ENCODE measurements at places on chromosomes 2 and 18.

GRCh38 chr2:147045113-147045512, 799.7 kb upstream of the ACVR2A start:
- no peak for DNase-seq

- DNase-seq = no peak
Measured at GRCh38 chr18:21742315-21742687, 1.7 kb downstream of the MIB1 start.

DNA sequence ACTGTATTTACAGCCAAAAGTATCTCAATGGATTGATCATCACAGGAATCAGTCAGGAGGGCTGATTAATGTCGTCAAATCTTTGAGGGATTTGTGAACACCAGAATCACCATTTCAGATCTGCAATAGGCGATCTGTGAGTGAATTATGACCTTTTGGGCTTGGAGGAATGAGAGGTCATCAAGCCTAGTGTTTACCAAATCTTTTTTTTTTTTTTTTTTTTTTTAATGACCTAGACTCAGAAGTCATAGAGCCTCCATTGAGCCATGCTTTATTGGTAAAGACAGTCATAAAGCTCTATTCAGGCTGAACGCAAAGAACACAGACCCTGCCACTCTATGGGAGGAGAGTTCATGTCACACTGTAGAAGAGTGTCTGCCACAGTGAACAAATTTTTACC, 97.7 kb downstream of the SOCS6 start:
- DNase-seq = no peak

DNA sequence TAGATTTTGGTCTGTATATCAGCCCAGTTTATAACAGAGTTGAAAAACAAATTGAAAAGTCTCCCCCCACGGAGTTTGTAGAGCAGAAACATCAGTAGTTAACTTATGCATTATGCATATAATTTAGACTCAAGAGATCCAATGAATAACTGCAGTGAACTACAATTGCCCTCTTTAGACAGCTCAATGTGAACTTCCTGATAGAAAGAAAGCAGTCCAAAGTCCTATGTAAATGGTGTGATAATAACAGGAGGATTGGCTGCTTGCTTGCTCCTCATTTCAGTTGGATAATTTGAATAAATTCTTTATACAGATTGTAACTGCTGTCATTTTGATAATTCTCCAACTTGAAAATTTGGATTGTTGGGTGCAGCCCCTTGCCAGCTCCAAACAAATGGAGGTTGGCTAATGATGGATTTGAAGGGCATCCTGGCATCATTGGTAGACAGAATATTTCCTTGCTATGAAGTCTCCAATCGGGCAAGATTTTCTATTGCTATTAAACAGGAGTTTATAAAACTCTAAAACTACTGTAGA, 297.1 kb downstream of the ASXL3 start:
- DNase-seq = no peak

GRCh38 chr2:65227020-65227455, 593 bp upstream of the ACTR2 start:
- no peak for DNase-seq

DNA sequence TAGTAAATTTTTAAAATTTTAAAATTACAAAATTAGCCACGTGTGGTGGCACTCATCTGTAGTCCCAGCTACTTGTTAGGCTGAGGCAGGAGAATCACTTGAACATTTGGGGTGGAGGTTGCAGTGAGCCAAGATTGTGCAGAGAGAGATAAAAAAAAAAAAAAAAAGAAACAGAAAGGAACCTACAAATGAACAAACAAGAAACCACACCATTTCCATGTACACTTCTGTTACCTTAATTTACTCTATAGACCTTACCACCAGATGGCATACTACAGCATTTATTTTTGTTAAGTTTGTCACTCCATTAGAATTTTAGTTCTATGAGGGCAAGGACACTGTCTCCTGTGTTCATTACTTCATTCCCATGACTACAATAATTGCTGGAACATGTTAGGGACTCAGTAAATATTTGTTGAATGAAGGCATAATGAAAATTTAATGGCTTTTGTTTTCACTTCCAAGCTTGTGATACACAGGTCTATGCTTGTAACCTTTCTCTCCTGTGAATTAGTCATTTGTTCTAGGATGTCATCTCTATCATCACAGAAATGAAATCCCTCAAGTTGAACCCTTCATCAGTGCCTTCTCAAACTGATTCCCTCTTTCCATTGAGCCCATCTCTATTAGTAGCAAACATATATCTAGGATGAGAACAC, 76.0 kb downstream of the ARHGAP15 start:
- DNase-seq = no peak

- DNase-seq = no peak
Measured at GRCh38 chr2:45647986-45648520, 3.4 kb upstream of the PRKCE start.

DNA sequence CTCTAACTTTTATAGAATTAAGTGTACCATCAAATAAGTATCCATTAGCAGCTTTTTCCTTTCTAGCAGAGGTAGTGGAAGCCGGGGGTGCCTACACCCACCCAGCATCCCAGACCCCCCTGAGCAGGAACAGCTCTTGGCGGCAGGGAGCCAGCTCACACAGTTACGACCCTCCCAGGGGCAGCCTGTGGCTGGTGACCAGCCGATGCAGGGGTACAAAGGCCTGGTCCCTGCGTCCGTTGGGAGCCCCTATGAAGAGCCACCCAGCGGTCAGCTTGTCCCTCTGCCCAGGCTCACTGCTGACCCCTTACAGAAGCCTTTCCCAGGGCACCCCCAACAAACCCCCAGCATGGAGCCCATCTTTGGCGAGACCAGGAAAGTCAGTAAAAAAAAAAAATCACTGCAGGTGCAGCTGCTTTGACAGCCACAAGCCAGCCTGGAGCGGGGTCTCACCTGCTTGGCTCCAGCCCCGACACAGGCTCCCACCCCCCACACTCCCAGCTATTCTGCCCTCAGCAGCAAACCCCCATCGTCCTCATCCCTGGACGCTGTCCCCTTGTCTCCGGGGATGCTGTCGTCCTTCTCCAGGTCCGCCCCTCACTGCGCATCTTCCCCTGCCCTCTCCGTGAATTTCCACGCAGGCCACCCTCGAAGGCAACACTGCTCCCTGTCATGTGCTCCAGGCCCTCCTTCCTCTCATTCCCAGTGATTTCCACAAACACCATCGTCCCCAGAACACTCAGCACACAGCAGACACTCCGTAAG, 43.1 kb downstream of the GPC1 start:
- DNase-seq = no peak

- DNase-seq = no peak
Measured at GRCh38 chr2:8111193-8111592, 570.7 kb upstream of the ID2 start.

- no peak for DNase-seq
Measured at GRCh38 chr2:85945586-85945985, 56.8 kb upstream of the ST3GAL5 start.

DNA sequence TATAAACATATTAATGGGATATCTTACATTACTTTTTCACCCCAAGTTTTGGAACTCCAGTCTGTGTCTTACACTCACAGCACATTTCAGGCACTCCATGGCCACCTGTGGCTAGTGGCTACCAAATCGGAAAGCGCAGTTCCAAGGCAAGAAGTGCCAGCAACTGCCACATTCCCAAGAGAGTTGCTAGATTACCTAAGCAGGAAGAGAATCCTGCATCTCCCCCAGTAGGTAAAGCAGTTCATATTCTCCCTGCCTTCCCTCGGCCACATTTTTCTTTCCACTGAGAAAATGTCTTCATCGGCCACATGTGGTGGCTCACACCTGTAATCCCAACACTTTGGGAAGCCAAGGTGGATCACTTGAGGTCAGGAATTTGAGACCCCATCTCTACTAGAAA, 62.8 kb downstream of the MEX3C start:
- DNase-seq = no peak

- no peak for DNase-seq
Measured at GRCh38 chr18:23927821-23928746, 86.5 kb upstream of the TTC39C start.

- DNase-seq = no peak
Measured at GRCh38 chr2:78407960-78408794, 617.3 kb upstream of the REG3G start.

GRCh38 chr2:182435754-182436153, 8.9 kb upstream of the PDE1A start:
- no peak for DNase-seq

DNA sequence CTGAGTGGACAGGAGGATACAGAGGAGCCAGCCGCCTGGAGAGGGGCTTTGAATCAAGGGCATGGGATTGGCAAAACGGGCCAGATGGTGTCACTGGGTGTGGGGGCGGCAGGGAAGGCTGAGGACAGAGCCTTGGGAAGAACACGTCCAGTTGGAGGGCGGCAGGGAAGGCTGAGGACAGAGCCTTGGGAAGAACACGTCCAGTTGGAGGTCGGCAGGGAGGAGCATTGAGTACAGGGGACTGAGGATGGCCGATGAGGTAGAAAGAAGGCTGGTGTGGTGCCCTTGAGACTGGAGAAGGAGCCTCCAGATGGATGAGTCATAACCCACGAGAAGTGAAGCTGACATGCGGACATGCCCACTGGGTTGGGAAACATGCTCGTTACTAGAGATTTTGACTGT, 4.5 kb downstream of the HES6 start:
- DNase-seq = no peak

- no peak for DNase-seq
Measured at GRCh38 chr2:180203972-180204371, 196.9 kb upstream of the CWC22 start.

GRCh38 chr2:238466243-238466756, 39.6 kb downstream of the ASB1 start:
- no peak for DNase-seq

DNA sequence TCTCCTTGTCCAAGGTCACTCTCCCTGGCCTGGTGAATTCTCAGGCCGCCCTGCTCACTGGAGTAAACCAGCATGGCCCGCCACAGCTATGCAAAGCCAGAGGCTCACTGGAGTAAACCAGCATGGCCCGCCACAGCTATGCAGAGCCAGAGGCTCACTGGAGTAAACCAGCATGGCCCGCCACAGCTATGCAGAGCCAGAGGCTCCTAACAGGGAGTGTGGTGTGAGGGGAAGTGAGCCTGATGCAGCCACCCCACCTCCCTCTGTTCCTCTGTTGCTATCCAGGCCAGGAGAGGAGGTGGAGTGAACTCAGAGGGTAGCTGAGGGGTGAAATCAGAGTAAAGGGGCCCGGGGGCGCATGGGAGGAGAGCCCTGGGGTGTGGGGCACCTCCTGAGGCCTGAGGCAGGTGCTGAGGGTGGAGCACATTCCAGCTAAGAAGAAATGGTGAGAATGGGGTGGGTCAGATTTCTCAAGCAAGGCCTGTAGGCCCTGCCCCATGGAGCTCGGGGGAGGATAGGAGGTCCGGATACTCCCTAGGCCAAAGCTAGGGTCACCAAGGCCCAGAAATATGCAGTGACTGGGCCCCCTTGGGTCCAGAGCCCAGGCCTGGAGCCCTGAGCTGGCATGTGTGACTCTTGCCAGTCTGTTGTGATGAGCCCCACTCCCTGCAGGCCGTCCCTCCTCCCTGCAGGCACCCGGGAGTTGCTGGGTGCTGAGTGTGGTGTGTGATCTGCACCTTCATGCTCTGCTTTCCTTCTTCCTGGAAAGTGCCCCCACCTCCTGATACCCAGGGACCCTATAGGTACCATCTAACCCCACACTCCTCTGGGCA, 1.5 kb downstream of the ATP6V1B1 start:
- DNase-seq = no peak

DNA sequence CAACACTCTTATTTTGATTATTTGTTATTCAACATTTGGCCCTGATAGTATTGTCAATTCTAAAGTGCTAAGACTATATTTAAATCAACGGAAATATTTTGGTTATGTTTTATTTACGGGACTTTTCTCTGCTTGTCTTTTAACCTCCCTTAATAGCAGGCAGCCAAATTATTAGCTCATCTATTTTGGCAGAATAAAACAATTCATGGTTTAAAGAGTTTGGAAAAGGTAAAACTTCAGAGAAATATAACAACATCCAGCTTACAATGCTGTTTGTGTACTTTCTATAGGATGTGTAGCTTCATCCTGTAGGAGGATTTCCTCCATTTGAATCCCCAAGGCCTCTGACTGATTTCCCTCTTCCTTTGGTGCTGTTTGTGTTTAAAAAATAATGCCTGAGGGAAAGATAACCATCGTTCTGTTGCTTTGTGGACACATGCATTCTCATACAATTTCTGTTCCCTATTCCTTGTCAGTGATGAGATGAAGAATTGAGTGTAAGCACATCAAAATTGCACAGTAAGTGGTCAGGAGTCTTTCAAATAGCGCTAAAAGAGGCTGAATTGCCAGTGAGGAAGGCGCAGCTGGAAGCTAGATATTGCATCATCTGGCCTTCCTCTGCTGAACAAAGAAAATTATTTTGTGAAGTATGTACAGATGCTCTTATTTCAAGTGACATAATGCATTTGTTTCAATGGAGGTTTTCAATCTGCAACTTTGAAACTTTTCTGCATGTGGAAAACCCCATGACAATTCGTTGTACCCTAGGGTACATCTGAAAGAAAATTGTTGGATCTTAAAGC, 80.3 kb downstream of the CD28 start:
- DNase-seq = no peak

DNA sequence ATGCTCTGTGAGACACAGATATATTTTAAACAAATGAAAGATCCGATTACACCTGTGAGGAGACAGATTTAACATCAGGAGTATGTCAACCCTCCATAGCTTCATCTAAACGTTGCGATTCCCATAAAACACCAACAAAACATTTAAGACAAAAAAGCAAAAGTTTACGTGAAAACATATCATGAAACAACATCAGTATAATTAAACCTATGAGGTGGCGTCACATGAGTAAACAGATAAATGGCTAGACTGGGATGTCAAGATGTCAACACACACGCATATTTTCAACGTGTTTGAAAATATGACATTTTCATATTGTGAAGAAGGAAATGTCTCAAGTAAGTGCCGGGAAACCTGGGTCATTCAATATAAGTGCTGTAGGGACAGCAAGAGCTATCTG, 25.5 kb upstream of the GPC1 start:
- no peak for DNase-seq

- DNase-seq = no peak
Measured at GRCh38 chr2:124911560-124911959, 886.5 kb downstream of the CNTNAP5 start.

DNA sequence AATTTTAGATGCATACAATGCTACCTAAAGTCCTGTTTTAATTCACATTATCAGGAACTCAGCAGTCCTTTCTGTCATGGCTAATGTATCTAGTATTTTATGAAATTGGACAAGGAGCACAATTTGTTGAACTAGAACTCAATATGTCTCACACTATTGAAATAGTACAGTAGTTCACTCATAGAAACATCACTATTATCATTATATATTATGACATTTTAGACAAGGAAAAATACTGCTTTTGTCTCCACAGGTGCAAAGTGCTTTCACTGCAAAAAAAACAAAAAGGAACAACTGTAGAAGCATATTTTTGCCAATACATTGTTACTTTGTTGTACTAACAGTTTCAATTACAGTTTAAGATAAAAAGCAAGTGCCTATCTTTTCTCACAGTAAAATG, 419.2 kb upstream of the CDH19 start:
- no peak for DNase-seq

GRCh38 chr2:182499706-182500470, 73.1 kb upstream of the PDE1A start:
- no peak for DNase-seq

GRCh38 chr2:176812246-176812775, 400.3 kb upstream of the HNRNPA3 start:
- no peak for DNase-seq

GRCh38 chr2:134420259-134420658, 166.4 kb downstream of the MGAT5 start:
- DNase-seq = no peak
